ENCODE measurements at places on chromosomes 11 and 22.
A peak's percentile ranks its signal among the peaks of the same experiment; 100 is the strongest.

DNA sequence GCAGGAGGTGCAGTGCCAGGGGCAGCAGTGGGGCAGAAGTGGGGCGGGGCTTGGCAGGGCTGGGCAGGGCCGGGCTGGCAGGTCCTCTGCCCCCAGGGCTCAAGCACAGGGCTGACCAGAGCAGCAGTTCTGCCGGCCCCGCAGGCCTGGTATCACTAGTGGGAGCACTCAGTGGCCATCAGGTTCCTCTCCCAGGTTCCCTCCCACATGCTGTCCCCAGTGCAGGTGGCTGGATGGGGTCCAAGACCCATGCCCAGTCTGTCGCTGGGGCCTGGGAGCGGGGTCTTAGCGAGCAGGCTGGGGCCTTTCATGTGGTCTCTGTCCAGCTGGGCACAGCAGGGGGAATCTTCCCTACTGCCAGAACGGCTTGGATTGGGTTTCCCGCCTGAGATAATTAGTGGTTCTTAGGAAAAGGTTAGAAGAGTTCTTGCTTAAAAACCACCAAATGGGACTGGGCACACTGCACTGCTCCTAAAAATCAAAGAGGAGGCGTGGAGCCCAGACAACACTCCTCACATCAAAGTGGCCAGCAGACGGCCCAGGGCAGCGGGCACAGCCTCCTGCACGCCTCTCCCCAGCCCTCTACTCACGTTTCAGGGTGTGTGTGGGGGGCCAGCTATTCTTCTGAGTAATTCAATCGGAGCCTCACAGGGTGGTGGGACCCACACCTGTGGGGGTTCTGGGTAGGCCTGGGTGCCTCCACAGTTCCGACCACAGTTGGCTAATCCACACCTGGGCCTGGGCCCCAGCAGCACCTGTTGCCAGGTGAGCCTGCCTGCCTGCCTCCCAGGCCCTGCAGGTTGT is 45.6 kb downstream of the TPCN2 start:
- DNase-seq = no peak

DNA sequence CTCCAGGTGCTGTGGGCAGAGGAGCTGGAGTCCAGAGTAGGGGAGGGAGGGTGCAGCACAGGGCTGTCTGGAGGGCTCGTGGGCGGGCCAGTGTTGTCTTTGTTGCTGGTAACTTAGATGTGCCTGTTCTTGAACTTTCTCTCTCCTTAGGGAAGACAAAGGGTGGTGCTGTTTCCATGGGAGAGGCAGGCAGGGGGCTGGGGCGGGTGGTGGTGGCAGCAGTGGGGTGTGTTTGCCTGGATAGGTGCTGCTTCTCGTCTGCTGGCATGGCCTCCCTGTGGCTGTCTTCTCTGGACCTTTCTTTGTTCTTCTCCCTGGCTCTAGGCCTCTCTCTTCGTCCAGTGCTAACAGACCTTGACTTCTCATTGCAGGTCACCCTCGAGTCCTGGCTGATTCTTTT is 8.5 kb downstream of the SIDT2 start:
- DNase-seq = no peak

DNA sequence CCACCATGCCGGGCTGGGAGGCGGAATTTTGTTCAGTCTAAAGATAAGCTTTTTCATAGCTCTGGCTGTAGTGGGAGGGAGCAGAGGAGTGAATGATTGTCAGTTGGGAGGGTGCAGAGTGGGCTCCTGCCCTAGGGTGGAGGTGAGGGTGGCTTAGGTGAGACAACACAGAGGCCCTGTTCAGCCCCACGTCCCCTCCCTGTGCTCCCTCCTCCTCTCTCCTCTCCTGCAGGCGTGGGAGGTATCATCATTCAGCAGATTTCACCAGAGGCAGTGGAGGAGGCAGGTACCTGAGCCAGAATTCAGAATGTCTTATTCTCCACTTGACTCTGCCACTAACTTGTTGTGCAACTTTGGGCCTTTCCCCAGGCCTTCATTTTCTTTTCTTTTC is 1.7 kb upstream of the THRSP start:
- DNase-seq = no peak

DNA sequence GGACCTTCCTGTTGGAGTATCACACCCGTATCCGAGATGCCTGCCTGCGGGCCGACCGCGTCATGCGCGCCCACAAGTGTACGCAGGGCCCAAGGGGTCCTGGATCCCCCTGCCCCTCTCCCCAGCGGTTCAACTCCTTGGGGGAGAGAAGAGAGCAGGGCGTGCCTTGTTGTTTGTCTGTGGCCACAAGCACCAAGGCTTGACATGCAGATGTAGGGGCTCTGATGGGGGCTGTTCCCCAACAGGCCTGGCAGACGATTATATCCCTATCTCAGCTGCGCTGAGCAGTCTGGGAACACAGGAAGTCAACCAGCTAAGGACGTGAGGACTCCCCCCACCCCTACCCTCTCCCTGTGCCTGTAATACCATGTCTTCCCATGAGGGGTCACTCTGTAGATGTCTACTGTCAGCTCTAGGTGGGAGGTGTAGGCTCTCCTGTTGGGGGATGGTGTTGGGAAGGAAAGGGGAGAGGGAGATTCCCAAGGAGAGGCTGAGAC is 6.8 kb downstream of the CFL1 start:
- DNase-seq = no peak

GRCh38 chr22:30497466-30498150 is 7.9 kb downstream of the SEC14L4 start:
- no peak for DNase-seq

DNA sequence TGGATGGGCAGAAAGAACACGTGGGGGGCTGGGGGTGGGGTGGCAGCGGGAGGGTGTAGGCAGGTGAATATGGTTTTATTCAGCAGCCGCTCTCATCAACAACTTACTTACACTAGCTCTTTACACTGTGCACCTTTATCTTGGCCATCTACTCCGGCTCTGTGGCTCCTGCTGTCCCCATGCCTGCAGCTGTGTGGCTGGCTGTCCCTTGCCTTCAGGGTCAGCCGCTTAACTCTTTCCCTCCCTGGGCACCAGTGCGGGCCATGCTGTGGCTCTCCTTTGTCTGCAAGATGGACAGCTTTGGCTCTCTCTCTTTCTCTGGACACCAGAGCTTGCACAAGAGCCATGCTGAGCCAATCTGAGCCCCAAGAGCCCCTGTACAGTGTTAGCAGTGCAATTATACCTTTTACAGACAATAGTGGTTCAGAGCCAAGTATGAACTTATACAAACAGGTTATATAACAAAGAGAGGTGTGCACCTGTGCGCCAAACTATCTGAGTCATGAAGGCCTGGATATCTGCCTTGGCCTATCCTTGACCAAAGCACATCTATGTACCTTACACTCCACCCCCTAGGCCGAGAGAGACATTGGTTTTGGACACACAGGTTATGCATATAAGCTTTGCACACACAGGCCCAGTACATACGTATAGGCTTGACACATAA is 94.3 kb upstream of the CTSC start:
- DNase-seq = no peak

DNA sequence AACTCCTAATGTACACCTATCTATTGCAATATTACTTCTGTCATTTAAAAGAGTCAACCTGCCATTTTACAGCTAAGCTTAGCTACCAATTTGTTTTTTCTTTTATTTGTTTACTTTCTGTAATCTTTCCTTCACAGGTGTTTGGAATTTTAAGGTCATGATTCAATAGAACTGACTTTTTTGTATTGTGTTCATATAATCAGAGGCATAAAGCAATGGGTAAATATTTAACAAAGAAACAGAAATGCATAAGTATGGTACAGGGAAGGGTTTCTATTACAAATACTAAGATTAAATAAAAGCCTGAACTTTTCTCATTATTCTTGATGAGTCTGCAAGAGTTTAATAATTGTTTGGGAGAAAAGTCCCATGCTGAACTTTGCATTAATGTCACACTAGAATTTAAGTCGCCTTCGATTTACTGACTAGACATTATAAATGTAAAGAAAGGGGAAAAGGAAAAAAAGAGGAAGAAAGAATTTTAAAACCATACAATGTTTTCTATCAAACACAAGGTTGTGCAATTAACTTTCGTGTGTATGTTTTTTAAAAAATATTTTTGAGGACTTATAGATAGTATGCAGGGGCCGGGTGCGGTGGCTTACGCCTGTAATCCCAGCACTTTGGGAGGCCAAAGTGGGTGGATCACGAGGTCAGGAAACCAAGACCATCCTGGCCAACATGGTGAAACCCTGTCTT is 35.0 kb upstream of the HIPK3 start:
- DNase-seq = no peak

DNA sequence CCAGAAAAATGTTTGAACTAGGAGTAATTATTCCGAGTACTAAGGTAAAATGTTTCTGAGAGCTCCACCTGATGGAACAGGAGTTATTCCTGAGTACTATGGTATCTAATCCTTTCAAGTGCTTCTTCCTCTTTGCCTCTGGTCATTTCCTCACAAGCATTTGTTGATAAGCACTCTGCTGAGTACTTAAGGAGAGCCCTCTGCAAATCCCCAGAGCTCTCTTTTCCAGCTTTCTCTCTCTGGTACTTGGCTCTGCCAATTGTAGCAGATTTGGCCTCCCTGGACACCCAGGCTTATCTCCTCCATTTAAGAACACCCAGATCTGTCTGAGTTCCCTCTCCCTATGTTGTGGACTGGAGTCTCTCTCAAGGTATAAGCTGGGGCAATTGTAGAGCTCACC is 457.0 kb downstream of the MN1 start:
- no peak for DNase-seq

GRCh38 chr11:47225552-47226400 is 11.0 kb downstream of the DDB2 start:
- DNase-seq = no peak

DNA sequence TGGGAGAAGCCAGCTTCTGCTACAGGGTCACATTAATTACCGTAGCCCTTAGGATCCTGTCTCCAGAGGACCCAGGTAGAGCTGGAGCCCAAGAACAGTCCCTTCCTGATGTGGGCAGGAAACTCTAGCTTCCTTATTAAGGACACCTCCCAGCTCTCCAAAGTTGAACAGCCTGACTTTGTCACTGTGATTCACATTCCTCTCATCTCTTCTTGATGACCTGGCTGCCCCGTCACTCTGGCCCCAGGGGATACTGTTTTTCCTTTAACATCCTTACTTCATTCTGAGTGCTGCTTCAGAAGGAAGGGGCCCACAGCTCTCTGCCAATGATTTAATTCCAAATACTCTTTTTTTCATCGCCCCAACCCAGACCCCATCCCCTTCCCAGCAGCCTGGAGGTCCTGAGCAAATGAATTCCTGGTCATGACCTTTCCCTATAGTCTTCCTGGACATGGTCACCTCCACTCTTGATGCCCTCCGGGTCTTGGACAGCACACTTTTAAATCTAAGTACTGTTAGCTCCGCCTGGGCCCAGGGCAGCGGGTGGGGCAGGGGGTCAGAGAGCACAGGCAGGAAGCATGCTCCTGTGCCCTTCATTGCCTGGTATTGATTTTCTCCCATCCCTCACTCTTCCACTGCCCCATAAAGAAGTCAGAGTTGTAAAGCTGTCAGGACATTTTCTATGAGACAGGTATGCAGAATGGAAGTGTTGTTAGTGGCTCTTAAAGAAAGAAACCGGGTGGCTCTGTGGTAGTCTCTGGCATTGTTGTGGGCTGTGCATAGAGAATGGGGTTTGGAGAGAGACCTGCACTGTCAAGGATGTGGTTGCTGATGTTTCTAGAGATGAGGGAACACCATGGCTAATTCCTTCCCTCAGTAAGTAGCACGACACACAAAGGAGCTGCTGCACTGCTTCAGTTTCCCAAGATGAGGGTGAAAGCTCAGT is 22.3 kb upstream of the SPON1 start:
- no peak for DNase-seq

- DNase-seq = no peak
Measured at GRCh38 chr11:22903782-22904181, 43.5 kb upstream of the CCDC179 start.

DNA sequence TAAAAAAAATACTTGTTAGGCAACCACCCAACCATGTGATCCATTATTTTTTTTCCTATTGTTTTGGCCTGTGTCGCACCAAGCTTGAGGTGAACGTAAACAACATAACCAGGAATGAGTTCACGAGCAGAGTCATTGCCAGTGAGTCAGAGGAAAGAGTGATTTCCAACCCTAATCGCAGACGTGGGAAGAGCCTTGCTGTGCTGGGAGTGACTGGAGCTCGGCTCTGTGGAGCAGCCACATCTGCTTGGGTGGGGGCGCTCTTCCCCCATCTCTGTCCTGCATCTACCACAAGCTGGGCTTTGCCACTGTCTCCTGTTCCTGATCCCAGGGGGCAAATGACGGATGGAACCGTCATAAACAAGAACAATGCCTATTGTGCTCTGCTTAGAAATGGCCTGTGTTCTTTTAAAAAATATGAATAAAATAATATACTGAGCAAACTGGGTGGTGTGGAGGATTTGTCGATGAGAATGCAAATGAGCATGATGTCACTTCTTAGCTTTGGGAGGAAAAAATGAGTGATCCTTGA is 210.0 kb downstream of the KIRREL3 start:
- DNase-seq = peak; percentile 84

All from NCI-H526 treated with DMSO at 0.1 percent for 48 hours (cell line).